ENCODE measurements at places on chromosomes 3 and 15.
A peak's percentile ranks its signal among the peaks of the same experiment; 100 is the strongest.

DNA sequence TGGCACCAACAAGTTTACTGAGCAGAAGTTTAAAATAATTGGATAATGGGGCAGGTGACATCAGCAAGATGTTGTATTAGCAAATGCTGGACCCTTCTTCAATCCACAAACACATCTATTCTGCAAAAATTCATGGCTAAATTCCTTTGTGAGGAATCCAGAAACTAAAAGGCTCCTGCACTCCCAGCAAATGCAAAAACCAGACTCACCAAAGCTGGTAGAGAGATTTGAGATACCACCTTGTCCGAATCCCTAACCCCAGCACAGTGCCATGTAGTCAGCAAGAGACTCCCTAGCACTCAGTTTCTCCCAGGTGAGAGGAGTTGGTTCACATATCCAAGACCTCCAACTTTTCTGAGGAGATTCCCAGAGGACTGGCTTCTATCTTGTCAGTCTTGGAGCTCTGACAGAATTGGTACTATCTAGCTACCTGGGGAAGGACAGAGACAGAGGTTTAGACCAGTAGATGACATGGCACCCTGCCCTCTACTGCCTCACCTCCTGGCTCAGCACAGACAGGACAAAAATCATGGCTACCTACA, 21.8 kb downstream of the GREM1 start:
- no peak for DNase-seq

GRCh38 chr3:99502871-99503270, 135.5 kb upstream of the COL8A1 start:
- DNase-seq: no peak

DNA sequence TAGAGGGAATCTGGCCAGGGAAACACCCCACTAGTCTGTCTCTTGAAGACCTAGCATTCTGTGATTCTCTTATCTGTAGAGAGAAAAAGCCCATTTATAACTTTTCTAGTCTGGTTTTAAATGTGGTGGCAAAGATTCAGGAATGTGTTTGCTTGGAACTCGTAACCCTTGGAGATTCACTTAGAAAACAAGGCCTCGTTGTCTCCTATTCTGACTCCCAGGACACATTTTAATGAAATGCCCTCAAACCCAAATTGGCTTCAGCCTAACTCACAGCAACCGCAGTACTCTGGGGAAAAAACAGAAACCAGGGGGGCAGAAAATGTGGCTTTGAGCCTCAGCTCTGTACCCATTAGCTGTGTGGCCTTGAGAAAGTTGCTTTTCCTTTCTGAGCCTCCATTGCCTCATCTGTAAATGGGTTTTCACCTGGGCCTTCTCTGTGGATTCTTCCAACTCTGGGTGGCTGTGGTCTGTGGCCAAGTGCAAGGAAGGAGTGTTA, 36.5 kb downstream of the RPLP1 start:
- DNase-seq: no peak

GRCh38 chr3:52226229-52226817, 878 bp upstream of the TLR9 start:
- no peak for DNase-seq

DNA sequence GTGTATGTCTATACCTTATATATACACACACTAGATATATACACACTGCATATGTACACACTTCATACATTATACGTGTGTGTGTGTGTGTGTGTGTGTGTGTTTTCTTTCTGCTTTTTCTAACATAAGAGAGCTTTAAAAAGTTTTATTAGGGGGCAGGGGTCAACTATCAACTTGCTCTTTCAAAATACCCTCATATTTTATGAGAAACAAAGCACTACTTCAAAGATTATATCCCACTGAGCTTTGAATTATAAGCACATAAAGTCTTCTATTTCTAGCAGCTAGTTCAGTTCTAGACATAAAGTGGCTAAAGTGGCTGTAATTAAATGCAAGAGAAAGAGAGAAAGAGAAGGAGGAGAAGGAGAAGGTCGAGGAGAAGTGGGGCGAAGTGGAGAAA, 1361.3 kb downstream of the ZPLD1 start:
- DNase-seq: no peak

- no peak for DNase-seq
Measured at GRCh38 chr3:10583798-10584708, 78.7 kb upstream of the ATP2B2 start.

GRCh38 chr15:93943586-93943985, 287.8 kb upstream of the MCTP2 start:
- no peak for DNase-seq

- peak; percentile 8 for DNase-seq
Measured at GRCh38 chr3:14780927-14781507, 37.7 kb upstream of the FGD5 start.

DNA sequence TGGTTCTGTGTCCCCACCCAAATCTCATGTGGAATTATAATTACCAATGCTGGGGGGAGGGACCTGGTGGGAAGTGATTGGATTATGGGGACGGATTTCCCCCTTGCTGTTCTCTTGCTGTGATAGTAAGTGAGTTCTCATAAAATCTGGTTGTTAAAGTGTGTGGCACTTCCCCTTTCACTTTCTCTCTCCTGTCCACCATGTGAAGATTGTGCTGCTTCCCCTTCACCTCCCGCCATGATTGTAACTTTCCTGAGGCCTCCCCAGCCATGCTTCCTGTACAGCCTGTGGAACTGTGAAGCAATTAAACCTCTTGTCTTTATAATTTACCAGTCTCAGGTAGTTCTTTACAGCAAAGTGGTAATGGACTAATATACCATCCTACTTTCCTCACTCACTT, 289.6 kb downstream of the EFHB start:
- no peak for DNase-seq

GRCh38 chr15:33926260-33926659, 42.0 kb upstream of the CHRM5 start:
- no peak for DNase-seq

- no peak for DNase-seq
Measured at GRCh38 chr15:76669521-76670207, 235.5 kb downstream of the SCAPER start.

GRCh38 chr3:143830063-143830462, 18.2 kb downstream of the SLC9A9 start:
- DNase-seq: no peak

- no peak for DNase-seq
Measured at GRCh38 chr3:67657192-67657591, 2.8 kb upstream of the SUCLG2 start.

DNA sequence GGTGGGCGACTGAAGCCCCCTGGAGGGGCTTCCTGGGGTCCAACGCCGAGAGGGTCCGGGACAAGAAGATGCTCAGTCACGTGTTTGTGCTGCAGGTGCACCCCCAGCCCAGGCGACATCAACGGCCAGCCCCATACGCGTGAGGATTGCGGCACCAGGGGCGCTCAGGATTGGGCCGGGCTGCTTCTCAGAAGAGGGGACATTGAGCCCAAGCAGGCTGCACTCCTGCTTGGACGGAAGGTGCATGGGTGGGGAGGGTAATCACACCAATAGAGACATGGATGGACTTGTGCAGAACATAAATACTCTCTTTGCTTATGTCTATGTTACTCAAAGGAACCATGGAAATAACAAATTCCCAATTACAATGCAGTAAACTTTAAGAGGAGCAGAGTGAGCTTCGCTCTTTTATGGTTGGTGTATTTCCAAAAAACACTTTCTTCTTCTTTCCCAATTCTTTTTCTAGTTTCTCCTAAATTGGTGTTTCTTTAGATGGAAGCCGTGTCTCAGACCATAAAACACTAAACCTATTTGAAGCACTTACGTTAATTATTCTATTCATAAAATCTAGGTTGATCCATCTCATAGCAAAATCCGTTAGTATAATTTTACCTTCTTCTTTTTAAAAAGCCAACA, 182.7 kb downstream of the GOLGA6L6 start:
- no peak for DNase-seq

DNA sequence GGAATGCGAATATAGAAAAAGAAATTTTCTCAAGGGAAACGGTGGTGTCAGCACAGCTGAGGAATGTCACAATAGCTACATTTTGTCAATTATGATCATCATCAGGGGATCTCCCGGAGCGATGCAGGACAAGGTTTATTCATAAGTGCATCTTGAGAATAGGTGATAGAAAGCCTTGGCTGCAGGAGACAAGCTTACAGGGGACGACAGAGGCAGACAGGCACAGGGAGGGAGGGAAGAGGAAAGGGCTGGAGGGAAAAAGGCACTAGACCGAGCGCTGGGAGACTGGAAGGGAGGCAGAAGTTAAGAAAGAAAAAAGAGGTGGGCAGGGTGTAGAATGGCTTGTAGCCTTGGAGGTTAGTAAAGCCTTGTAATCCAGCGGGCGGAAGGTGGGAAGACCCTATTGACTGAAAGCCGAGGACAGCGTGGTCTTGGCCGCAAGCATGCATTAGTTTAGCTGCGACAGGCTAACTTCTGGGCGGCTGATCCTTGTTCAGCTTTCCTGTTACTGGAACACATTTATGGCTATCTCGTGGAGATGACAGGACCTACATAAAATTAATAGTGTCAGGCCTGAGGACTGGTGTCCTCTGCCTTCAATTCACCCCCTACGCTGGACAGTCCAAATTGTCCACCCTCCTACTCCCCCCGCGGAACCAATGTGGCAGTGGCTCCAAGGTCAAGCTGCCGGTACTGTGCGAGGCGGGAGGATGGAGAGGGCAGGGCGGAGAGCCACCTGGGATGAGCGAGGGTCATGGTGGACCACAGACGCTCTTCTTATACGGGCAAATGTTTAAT, 1.4 kb upstream of the NECTIN3 start:
- no peak for DNase-seq

GRCh38 chr3:65919826-65920225, 118.9 kb downstream of the MAGI1 start:
- no peak for DNase-seq

GRCh38 chr3:128931046-128931445, 51.6 kb downstream of the ACAD9 start:
- DNase-seq: no peak

GRCh38 chr3:36993326-36994283, at the start of gene MLH1:
TSS of gene MLH1 (plus strand) at chr3:36993518. CDS start at chr3:36993548, 30 bp downstream.
- peak; percentile 96 for DNase-seq

- DNase-seq: no peak
Measured at GRCh38 chr3:141845407-141846049, 30.9 kb upstream of the ATP1B3 start.

All from stimulated activated CD8-positive, alpha-beta memory T cell treated with anti-CD3 and anti-CD28 coated beads, Interleukin-2, amount 100 ng/mL, for 48 hours (primary cell).